ENCODE measurements at places on chromosomes 7 and 10.
A peak's percentile ranks its signal among the peaks of the same experiment; 100 is the strongest.

DNA sequence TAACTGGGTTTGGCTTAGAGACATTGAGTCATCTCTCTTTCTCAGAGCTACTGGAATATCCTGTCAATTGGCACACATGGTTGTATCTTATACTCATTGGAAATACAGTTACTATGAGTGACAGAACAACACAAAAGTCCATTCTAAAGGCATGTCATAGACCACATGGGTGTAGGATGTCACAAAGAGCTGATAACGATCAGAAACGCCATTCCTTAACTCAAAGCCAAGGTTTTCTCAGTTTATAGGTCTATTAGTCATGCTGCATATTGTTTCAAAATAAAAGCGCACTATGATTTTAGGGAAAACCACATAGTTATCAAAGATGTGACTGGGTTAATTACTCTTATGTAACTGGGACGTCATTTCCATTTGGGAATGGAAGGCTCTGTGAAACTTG is 147.2 kb upstream of the FAM171A1 start:
- no peak for DNase-seq

DNA sequence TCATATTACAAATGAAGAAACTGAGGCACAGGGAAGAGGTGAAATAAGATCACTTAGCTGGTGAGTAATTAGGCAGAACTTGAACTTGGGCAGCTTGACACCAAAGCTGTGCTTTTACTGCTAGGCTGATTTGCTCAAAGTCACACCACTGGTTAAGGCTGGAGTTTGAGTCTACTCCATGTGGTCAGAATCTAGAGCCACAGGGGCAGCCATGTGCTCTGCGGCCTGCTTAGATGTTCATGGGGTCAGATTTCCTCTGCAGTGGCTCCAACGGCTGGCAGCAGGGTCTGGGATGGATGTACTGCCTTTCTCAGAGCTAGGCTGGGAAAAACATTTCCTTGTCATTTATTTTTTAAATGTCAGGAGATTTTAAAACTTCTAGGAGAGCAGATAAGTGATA is 417.5 kb downstream of the KCNMA1 start:
- DNase-seq = no peak

DNA sequence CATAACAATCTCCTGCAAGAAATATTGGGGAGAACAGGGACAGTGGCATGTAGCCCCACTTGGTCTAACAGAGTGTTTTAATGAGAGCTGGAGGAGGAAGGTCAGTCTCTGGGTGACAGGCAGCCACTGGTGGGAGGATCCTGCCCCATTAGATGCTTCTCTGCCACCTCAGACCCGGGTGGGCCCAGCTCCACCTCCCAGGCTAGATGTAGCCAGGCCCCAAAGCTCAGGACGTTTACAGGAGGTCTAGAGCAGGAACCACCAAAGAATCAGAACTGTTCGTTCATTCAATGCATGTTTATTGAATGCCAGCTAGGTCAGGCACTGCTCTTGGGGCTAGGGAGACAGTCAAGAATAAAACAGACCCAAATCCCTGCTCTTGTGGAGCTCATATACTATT is 28.4 kb upstream of the GPNMB start:
- no peak for DNase-seq

DNA sequence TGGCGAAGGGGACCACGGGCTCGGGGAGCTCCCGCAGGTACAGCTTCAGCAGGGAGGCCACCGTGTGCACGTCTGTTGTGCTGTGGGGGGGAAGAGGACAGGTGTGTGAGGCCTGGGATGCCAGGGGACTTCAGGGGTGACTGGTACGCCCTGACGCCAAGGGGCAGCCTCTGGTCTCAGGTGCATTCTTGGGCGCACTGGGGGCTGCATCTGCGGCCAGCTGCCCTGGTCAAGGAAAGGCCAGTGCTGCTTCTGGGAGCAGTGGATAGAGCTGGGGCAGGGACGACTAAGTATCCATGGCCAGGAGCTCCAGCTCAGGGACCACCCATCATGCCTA is 148.5 kb downstream of the MAPK8 start:
- no peak for DNase-seq

GRCh38 chr10:52359441-52359840 is 45.4 kb downstream of the DKK1 start:
- no peak for DNase-seq

DNA sequence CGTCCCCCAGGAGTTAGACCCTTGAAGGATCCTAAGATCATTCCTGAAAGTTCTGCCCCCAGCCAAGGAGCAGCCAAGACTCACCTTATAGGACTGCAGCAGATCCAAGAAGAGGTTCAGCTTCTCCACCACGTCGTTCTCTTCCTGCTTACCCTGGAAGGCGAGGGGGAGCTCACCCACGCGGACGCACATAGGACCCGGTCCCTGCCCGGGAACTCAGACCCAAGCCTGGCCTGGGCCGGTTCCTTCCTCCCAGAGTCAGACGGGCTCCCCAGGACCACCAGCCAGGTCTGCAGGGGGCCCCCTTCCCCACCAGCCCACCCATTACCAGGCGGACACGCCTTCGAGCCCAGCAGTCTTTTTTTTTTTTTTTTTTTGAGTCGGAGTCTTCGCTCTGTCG is 15.6 kb downstream of the NUDT1 start:
- DNase-seq = no peak

- DNase-seq = no peak
These were observed 611.5 kb upstream of the DPP6 start for GRCh38 chr7:153440715-153441114.

GRCh38 chr7:85595750-85596178 is 408.9 kb upstream of the SEMA3D start:
- DNase-seq = no peak

GRCh38 chr7:26159243-26159642 is 7.2 kb downstream of the NFE2L3 start:
- DNase-seq = no peak

DNA sequence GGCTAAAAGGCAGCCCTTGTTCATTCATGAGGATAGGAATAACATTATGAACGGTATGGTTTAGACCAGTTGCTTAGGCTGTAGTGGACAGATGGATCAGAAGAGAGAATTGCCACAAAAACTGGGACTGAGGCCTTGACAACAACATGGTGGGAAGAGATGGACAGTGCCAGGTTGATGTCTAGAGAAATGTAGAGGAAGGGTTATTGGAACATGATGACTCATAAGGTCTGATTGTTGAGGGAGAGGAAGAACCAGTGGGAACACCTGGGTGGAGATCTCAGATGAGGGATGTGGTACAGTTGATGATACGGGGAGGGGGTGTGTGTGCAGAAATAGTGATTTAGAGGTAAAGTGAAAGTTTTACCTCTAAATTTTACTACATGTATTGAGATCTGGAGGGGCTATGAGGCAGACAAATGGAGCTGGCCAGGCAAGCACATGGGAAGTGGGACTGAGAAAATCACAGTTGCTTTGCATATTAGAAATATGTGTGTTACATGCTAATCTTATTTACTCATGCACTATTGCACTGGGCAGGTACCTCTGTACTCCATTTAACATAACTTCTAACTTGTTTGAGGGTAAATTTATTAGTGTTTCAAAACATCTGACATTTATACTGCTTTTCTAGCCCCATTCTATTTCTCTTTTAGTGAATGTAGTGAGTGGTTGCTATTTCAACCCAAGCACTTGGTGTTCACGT is 65.6 kb downstream of the PLCE1 start:
- DNase-seq = no peak

- no peak for DNase-seq
These were observed 64.0 kb upstream of the CACUL1 start for GRCh38 chr10:118818621-118819221.

DNA sequence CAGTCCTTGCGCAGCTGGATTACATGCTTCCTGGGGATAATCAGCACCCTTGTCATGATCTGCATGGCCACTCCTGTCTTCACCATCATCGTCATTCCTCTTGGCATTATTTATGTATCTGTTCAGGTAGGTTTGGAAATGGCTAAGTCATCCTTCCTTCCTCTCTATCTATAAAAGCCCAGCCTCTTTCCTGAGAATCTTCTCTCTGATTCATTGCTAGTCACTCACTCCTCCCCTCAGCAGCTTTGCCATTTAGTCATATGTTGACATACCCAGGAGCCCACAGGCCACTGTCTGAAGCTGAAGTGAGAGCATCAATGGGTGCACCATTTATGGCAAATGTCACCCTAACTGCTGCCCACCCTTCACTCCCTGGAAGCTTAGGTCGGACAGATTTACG is 52.0 kb downstream of the ABCC2 start:
- no peak for DNase-seq

DNA sequence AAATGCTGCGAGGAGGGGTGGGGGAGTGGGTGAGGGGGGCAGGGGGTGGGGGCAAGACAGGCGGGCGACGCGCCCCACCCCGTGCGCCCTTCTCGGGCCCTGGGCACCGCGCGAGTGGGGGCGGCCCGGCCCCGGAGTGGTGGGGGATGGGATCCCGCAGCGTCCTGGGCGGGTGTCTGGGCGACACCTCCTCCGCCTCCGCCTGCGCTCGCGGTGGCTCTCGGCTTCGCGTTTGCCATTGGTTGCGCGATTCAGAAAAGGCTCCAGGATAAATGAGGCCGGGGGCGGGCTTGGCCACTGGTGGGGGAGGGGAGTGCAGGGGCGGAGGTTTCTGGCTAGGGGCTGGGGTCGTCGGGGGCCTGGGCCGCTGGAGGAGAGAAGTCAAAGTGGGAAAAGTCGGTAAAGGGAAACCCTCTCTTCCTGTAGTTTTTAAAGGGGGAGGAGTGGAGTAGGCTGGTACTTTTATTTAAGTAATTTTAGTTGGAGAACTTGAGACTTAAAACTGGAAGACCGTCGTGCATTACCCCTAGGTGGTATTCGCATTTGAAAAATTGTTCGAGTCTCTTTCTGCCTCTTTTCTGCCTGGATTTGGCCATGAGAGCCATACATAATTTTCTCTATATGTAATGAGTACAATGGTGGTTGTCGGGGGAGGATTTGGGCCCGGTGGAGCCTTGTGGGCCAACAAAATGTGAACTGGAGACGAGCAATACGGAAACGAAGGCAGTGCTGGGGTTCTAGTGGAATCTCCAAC is 992 bp upstream of the IGF2BP3 start:
- peak; percentile 95 for DNase-seq

DNA sequence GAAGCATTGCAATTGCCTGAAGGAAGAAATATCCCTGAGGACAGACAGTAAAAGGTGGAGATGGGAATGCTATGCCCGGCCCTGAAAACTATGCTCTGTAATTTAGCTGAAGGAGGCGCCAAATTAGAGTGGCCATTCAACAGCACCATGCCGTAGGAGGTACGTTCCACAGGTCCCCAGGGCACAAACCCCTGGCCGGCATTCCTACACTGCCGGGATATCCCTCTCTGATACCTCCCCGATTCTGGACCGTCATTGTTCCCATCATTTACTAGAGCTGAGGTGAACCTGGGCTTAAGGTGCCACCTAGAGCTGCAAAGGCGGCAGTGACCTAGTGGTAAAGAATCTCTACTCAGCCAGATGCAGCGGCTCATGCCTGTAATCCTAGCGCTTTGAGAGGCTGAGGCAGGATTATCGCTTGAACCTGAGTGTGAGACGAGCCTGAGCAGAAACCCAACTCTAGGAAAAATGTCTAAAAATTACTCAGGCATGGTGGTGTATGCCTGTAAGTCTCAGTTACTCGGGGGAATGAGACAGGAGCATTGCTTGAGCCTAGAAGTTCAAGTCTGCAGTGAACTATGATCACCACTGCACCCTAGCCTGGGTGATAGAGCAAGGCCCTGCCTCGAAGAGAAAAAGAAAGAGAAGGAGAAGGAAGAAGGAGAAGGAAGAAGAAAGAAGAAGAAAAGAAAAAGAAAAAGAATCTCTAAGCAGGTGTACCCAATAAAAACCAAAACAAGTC is 53.0 kb upstream of the TNKS2 start:
- no peak for DNase-seq

- peak; percentile 39 for DNase-seq
These were observed 9.6 kb downstream of the ATP5F1C start for GRCh38 chr10:7797582-7797981.

GRCh38 chr7:107891636-107892366 is 818 bp downstream of the DLD start:
- no peak for DNase-seq

DNA sequence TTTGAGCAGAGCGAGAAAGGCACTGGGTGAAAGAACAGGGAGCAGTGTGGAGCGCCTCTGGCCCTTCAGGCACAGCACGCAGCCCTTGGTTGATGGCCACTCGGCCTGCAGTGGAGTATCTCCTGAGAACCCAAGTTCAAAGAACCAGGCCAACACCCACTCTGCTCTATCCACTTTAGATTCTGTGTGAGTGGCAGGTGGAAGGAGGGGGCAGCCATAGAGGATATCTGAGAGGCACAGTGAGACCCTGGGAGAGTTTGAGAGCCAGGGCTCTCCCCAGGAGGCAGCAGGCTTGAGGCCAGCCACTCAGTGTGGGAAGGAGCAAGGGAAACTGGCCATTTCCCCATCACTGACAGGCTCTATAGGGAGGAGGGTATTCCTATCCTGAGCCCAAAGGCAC is 52.5 kb upstream of the PTN start:
- DNase-seq = no peak

- no peak for DNase-seq
These were observed 4.4 kb upstream of the GSTK1 start for GRCh38 chr7:143258831-143259230.

GRCh38 chr10:95193944-95194343 is at the start of gene ACSM6:
Gene ACSM6, plus strand, starts transcription at chr10:95194238. Its CDS starts 248 bp downstream, at chr10:95194486.
- DNase-seq = no peak

DNA sequence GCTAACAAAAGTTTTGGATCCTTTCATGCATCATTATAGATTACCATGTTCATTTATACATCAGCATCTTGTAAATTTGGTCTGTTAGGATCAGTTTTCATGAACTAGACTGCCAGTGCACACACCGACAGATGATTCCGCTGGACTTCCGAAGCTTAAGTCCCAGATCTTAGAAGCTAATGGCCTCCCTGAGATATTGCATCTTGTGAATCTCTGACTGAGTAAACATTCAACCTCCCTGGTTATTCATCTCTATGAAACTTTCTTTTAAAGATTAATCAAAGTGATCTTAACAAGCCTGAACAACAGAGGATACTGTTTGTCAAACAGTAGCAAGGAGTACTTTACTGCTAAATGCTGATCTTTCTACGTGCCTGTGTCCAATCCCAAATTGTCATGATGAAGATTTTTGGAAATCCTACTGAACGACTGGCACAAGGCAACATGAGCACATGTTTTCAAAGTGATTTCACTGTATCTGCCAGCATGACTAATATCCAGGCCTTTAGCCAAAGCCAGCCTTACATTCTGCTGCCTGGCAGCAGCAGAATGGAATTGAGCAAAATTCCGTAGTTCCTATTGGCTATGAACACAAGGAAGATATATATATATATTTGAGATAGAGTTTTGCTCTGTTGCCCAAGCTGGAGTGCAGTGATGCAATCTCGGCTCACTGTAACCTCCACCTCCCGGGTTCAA is 91.3 kb upstream of the ANK3 start:
- DNase-seq = peak; percentile 24

DNA sequence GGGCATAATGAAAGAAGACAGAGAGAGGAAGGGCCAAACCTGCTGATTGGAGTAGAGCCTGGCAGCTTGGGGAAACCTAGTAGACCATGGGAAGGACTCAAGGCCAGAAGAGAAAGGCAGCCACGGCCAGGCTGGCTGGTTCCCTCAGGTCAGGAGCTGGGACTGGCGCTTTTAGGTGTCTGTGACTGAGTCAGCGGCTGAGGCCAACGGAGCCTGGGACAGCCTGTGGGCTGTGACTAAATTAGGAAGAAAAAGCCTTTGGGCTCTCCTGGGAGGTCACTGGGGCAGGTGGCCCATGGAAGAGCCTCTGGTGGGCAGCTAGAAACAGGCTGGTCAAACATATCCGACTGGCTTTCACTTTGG is 108.9 kb upstream of the PDCD4 start:
- DNase-seq = no peak

GRCh38 chr7:52753855-52754254 is 281.6 kb upstream of the POM121L12 start:
- DNase-seq = no peak

- DNase-seq = no peak
These were observed 76.4 kb upstream of the C1GALT1 start for GRCh38 chr7:7105800-7106582.

Data from SJCRH30 (cell line).